Activated CD4-positive, alpha-beta T cell treated with anti-CD3 and anti-CD28 coated beads for 36 hours (primary cell): ENCODE measurements at places on chromosomes 11 and 22. TPM values are rescaled to one million over a fixed set of nuclear protein-coding genes. Genes with fewer than 3 reads are reported as not detected.

DNA sequence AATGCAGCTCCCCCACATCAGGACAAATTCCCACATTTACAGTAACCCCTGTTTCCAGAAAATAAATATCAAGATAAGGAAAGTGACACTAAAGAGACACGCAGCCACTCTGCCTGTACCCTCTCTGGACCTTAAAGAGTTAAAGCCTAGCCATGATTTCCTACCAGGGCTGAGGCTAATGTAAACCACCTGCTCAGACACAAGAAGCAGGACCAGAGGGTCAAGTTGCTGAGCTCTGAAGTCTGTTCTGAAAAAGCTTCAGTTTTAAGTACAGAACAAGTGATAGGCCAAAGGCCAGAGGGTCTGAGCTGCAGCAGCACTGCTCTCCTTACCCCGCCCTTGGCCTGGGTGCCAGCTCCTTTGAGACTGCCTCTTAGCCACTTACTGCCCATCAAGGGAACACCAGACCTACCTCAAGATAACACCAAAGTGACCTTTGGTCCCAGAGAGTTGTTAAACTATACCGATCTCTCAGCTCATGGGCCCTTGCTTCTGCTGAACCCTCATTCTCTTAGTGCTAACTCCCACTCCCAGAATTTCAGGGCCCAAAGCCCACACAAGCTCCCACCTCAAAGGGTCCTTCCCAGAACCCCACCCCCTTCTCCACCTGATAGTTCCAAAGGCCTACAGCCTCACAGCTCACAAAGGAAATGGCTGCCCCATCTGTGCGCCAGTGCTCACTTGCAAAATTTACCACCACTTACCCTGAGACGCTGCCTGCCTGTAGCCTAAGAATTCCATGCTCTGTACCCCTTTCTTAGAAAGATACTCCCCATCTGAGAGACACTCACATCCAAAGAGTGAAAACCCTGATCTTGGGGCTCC is 40.5 kb downstream of the IL18BP start:
- DNase-seq, result no peak

DNA sequence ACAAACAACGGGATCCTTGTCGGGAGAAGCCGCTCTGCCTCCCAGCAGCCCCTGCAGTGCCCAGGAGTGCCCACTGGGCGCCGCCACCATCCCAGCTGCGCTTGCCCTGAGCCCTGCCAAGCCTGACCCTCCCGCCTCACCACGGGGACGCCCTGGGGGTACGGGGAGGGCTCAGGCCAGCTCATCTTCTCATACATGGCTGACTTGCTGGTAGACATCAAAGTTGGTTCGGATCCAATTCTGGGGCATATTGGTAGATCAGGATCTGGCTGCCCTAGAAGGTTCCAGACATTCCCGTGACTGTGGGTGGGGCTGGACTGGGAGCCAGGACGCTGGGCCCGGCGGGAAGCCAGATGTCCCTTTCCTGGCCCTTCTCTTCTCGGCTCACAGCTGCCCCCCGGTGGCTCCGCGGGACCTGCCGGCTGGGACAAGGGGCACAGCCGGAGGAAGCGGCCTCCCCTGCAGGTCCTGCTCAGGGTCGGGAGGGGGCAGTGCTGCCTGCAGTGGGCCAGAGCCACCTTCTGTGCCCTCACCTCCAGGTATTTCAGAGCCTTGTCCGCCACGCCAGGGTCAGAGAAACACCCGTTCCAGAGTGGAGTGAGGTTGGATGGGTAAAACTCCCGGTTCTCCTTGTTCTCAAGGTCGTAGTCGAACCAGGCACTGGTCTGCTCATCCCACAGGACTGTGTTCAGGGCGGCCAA is 10.6 kb upstream of the TREH start:
- peak; percentile 95 for DNase-seq

Gene SLCO2B1
- not detected for total RNA-seq

Gene MS4A12
- total RNA-seq, result not detected

DNA sequence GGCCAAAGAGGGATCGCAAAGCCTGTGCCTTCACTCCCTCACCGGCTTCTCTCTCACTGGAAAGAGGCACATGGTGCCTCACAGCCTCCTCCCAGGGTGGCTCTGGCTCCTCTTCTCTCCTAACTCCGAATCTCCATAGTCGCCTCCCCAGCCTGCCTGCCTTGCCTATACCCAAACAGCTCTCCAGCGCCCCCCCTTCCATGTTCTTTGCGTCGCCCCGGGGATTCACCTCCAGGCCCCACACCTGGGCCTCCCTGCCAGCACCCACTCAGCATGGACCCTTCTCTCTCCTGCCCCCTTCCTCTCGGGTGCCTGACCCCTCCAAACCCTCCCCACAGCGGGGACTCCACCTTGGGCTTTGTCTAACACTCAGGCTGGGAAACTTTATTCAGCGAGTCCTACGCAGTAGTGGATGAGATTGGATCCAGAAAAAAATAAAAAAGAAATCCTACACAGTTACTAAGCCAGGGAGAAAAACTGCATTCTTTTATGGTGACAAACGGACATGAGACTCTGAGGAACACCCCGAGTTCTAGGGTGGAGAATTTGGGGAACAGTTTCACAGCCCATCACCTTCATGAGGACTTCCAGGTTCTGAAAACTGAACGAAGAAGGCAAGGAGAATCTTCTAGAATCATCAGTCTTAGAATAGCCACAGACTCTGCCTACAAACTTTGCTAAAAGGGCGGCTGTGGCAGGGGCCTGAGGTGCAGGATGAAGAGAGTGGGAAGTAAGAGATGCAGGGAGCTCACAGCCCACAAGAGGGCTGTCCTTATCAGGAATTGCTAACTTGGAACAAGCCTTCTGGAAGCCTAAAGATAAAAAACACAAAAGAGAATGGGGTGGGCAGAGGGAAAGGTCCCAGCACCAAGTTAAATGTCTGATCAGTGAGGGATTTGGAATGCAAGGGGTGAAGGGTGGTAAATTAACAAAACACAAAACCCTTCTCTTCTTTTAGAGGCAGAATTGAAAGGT is 5.3 kb downstream of the PPM1F start:
- no peak for DNase-seq

GRCh38 chr11:12199231-12199948 is 89.0 kb downstream of the MICAL2 start:
- DNase-seq, result peak; percentile 43

GRCh38 chr11:68002575-68002937 is 1.3 kb downstream of the UNC93B1 start:
- DNase-seq, result no peak

Gene PNPLA5
- not detected for total RNA-seq

DNA sequence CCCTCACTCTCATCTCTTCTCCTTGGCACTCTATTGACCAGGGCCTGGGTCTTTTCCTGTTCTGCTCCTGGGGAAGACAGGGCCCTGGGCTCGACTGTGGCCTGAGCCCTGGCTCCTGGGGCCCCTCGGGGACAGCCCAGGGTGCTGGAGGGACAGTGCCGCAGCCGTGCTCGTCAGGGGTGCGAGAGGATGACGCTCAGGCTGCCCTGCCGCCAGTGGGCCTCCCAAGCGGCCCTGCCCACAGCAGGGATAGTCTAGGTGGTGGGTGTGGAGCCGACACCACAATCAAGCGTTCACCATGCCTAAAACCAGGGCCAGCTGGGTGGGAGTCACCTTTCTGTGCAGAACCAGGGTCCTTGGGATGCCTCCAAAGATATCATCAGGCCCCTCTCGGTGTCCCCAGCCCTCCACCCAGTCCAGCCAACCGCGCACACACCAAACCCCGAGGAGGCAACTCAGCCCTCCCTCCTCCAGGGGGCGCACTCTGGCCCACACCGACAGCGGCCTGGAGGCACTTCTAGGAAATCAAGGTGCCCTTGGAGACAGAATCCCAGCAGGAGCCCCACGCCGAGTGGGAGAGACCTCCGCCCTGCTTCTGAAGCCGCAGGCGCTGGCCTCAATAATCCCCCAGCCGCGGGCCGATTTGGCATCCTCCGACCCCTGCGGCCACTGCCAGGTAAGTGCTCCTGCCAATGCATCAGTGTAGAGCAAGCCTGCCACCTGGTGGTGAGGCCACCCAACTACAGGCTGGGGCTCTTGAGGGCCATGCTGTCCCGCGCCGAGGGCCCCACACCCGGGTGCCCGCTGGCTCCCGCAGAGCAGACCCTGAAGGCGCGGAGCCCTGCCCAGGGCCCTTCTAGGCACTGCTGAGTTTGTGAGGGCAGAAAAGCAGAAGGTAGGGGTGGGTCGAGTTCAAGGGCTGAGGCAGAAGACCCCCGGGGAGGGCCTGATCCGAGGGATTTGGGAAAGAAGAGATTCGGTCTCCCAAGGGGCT is 496.4 kb downstream of the BUD13 start:
- DNase-seq, result peak; percentile 90

GRCh38 chr11:21634956-21635355 is 557.9 kb upstream of the ANO5 start:
- DNase-seq, result no peak

Gene OR6A2
- total RNA-seq, result 0.25 TPM

- no peak for DNase-seq
Observed at GRCh38 chr11:3623767-3624458, 17.9 kb downstream of the ART5 start.

Gene CLDN5
- total RNA-seq, result not detected

Gene IGSF22
- 0.28 TPM for total RNA-seq

Gene HEPACAM
- total RNA-seq, result not detected

Gene MRPL21
- 102 TPM for total RNA-seq

Gene NXPE1
- total RNA-seq, result not detected
